ENCODE measurements at places on chromosomes 13 and 19.

GRCh38 chr19:13117772-13118423, at the start of gene NACC1:
Gene NACC1, plus strand, starts transcription at chr19:13118264. Its CDS starts 16,944 bp downstream, at chr19:13135208.
- DNase-seq: peak; percentile 93

- no peak for DNase-seq
Observed at GRCh38 chr13:76160961-76161925, 525.1 kb downstream of the LMO7 start.

DNA sequence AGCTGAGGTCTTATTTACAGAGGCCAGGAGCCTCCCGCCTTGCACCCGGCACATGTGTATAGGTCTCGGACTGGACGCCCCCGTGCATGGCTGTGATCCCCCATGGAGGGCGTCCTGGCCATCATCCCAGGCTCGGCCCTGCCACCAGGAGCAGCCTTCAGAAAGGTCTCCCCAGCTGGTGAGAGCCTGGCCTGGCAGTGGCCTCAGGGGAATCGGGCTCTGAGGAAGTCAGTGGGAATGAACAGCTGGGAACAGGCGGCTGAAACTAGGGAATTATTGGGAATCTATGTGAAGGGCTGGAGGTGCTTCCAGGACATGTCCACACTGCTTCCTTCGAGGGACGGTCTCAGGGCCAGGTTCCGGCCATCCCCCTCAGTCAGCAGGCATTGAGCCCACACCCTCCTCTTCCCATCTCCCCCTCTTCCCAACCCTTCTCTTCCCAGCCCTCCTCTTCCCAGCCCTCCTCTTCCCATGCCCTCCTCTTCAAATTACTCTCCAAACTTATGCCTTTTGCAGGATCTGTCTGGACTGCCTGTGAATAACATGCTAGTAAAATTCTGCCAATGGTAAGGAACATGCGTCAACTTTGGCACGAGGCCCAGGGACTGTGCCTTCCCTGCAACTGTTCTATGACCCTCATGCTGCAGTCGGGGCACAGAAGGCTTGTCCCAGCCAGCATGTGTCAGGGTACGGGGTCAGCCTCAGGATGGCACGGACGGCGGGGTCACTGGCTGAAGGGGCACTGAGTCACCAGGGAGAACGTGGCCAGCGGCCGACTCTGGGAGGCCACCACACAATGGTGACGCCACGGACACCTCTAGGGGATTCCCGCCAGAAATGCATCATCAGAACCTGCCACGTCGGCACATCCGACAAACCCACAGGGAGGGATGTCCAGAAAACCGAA, 24.2 kb upstream of the C13orf46 start:
- no peak for DNase-seq

DNA sequence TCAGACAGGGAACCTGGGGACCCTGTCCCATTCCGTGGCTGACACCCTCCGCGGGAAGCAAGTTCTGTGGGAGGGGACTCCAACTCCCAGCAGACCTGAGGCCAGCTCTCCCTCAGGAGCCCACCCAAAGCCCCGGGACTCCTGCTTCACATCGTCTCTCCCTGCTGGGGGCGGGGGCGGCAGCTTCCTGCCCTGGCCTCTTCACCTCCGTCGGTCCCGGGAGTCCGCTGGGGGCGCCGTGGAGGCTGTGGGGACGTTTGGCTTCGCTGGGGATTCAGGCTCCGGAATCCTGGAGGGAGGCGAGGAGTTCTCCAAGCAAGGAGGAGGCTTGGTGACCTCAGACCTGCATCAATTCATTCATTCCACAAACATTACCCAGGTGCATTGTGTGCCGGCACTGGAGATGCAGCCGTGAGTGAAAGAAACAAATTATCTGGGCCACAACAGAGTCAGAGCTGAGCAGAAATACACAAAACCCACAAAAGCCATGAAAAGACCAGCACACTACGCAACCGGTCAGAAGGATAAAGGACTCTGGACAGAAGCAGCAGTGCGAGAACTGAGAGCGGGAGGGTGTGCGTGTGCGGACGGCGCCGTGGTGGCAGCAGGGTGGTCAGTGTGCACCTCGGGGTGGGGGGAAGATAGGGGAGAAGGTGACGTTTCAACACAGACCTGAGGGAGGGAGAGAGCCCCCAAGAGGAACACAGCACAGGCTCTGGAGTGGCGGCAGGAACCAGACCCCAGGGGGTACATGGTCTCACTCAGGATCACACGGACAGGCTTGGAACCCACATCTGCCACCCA, 19.0 kb downstream of the EPS8L1 start:
- DNase-seq: no peak

DNA sequence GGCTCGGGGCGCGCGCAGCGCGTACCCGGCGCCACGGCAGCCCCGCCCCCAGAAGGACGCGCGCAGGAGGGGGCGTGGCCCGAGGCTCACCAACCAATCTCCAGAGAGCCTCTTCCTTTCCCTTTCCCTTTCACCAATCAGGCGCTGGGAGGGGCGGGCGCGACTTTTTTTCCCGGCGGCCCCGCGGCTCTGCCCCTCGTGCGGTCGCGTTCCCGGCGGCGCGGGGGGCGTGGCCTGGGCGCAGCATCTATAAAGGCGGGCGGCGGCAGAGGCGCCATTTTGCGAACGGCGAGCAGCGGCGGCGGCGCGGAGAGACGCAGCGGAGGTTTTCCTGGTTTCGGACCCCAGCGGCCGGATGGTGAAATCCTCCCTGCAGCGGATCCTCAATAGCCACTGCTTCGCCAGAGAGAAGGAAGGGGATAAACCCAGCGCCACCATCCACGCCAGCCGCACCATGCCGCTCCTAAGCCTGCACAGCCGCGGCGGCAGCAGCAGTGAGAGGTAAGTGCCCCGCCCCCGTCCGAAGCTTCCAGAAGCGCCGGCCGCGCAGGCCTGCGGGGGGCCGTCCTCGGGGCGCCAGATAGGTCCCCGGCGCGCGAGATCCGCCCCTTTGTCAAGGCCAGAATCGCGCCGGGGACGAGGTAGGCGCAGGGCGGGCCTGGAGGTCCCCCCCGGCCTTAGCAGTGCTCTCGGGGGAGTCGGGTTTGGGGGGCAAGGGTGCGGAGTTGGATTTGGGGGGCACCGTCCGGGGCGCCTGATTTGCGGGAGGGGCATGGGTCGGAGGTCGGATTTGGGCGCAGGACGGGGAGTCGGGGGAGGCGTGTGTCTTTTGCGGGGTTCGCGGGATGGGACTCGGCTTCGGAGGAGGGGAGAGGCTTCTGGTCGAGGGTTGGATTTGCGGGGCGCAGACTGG, 12.5 kb downstream of the PEAK3 start:
- peak; percentile 96 for DNase-seq

- DNase-seq: no peak
Observed at GRCh38 chr13:65841156-65841555, 1389.0 kb downstream of the PCDH9 start.

GRCh38 chr19:20247016-20247683, 80.1 kb downstream of the ZNF486 start:
- DNase-seq: no peak

DNA sequence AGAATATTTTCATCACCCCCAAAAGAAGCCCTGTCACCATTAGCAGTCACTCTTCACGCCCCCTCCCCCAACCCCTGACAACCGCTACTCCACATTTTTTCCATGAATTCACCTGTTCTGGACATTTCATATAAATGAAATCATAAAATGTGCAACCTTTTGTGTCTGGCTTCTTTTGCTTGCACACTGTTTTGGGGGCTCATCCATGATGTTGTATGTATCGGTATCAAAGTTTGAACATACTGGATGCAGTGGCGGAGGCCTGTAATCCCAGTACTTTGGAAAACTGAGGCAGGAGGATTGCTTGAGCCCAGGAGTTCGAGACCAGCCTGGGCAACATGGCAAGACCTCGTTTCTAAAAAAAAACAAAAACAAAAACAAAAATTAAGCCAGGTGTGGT, 7.2 kb downstream of the GADD45B start:
- DNase-seq: no peak

DNA sequence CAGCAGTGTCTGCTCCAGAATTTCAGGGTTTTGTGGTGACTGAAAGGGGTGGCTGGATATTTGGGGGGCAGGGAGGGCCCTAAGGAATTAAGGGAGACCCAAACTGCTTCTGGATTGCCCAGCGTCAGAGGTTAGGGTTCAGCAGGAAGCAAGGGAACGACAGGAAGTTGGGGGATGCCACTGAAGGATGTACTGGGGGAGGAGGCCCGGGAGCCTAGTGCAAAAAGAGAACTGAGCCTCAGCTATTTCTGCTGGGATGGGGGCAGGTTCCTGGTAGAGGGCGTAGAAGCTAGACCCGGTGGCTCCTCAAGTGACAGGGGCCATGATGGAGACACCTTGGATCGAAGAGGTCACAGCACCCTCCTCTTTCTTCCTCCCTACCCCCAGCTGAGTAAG, 1.1 kb downstream of the CYP2S1 start:
- peak; percentile 49 for DNase-seq

- no peak for DNase-seq
Observed at GRCh38 chr13:66634384-66634783, 595.8 kb downstream of the PCDH9 start.

DNA sequence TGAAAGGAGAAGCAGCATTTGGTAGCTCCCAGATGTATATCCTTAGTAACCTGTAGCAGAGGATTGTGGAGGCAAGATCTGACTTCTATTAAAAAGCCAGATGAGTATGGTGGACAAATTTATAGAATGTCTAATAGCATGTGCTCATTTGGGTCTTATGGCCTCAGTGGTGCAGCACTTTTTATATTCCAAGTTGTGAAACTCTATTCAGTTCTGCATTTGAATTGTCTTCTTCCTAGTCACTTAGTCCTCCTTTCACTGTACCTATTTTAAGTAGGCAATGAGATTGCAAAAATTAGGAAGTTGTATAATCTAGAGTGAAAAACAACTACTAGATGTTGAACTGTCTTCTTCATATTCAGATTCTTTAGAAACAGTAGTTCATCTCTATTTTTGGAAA, 412.5 kb upstream of the PCDH9 start:
- DNase-seq: peak; percentile 27

DNA sequence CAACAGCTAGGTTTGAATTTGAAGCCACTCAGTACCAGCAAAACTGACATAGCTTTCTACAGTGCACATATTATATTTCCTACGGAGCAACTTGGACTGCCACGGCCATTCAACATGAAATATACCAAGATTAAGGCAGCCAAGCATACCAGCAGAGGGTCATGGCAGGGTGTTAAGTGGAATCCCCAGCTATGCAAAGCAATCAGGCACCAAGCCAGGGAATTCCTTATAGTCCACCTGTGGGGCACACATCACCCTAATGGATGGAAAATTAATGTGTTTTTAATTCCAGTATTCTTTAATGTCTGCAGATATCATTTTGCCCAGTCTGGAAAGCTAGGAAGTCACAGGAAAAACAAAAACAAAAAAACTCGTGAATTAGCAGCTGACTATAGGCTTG, 1190.3 kb downstream of the EFNB2 start:
- DNase-seq: no peak

DNA sequence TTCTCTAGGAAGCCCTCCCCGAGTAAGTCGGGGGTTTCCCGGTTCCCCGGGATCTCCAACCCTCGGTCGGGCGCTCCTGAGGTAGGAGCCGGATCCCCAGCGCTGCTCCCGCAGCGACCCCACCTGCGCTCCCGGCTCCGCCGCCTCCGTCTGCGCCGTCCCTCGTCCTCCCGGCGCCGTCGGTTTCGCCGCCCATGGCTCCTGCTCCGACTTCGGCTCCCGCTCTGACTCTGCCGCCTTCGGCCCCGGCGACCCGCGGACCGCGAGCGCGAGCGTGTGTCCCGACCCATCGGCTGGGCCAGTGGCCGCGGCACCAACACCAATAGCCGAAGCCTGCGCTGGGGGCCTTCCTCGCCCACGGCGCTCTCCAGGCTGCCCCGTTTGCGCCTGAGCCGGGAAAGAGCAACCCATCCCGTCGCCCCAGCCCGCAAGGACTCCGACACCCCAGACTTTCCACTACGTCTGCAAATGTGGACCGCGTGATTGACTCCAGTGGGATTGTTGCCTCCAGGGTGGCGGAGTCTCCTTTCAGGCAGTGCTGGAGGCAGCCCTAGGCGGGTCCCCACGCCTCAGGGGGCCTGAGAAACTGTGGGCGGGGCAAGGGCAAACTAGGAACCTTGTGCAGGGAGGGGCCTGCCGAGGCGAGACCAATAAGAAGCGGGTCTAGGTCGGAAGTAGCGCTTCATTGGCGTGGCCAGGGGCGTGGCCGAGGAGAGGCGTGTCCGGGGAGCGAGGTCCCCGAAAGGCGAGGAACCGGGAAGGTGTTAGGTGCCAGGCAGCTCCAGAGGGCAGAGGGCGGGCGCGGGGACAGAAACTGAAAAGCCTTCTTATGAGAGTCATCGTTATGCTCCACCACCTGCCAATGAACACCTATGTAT, at the start of gene CACTIN:
Gene CACTIN, minus strand, starts transcription at position 318 of the 878 bp plus-strand sequence. Its CDS starts 28 bp downstream, at position 290.
- peak; percentile 100 for DNase-seq

DNA sequence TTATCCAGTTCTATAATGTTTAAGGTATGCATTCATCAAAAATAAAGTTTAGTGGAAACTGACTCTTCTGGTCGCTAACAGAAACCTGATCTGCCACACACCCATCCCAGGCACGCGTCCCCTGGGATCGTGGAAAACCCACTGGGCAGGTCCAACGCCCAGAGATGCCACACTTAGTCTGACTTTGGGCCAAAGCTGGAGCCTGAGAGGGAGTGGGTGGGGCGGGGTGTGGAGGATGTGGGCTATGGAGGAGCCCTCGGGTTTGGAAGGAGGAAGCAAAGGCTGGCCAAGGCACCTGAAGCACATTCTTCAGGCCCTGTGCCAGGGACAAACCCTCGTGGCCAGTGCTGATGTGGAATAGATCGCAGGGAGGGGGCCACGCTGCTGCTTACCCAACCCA, 2.5 kb downstream of the IGFL1 start:
- DNase-seq: no peak

- no peak for DNase-seq
Observed at GRCh38 chr13:21465710-21466160, 6.6 kb upstream of the ZDHHC20 start.

GRCh38 chr19:17025991-17026658, 485 bp downstream of the CPAMD8 start:
- DNase-seq: peak; percentile 44

DNA sequence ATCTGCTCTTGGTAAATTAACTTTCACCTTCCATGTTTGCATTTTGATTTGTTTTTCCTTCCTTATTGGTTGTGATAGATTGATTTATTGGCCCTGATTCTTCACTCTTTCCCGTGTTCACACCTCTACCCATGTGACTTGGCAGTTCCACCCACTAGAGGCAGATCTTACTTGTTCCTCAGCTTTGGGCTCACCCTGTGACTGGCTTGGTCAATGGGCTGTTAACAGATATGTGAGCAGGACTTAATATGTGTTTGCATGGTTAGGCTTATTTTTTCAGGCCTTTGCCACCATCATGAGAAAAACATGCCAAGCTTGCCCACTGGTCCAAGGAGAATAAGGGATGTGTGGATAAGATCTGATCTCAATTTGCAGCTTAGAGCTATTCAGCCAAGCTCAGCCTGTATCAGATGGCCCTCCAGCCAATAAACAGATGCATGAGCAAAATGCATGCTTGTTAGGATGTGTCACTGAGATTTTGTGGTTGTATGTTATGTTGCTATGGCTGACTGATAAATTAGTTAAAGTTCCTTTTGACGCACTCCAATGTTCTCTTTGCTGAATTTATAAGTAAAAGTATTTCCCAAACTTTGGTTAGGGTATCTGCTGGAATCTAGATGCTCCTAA, 48.0 kb downstream of the RGCC start:
- DNase-seq: no peak
